ENCODE measurements at places on chromosomes 4 and X.

- no peak for DNase-seq
These were observed 64.5 kb downstream of the IQCM start for GRCh38 chr4:149751174-149751573.

- no peak for DNase-seq
These were observed 24.9 kb upstream of the RPL39 start for GRCh38 chrX:119816300-119816699.

DNA sequence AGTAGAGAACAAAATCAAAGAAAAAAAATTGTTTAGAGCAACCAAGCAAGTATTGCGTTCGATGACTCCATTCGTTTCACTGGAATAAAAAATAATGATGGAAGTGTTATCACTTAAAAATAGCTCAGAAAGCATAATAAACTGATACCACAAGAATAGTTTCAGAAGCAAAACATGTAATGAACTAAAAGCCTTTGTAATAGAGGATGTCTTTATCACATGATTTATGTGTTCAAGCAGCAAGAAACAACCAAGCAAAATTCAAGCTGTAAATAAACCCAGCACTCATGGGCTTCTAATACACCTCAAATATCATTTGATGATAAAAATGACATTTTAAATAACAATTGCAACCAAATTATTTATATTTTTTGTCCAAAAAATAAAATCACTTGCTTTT, 192.2 kb downstream of the NDST4 start:
- no peak for DNase-seq

- no peak for DNase-seq
These were observed 511.5 kb upstream of the FAM241A start for GRCh38 chr4:111633663-111634266.

- no peak for DNase-seq
These were observed 10.6 kb upstream of the KDM5C start for GRCh38 chrX:53235566-53235965.

GRCh38 chrX:19566359-19567222, 51.3 kb upstream of the MAP3K15 start:
- no peak for DNase-seq

DNA sequence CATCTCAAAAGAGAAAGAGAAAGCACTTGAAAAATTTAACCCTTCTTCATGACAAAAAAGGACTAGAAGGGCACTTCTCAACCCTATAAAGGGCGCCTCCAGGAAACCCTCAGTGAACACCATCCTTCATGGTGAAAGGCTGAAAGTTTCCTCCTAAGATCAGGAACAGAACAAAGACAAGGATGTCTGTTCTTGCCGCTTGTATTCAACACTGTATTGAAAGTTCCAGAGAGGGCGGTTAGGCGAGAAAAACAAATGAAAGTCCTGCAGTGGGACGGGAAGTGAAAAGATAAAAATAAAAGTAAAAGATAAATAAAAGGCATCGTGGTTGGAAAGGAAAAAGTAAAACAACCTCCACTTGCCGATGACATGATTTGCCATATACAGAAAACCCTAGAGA, 50.9 kb downstream of the RNF212 start:
- no peak for DNase-seq

DNA sequence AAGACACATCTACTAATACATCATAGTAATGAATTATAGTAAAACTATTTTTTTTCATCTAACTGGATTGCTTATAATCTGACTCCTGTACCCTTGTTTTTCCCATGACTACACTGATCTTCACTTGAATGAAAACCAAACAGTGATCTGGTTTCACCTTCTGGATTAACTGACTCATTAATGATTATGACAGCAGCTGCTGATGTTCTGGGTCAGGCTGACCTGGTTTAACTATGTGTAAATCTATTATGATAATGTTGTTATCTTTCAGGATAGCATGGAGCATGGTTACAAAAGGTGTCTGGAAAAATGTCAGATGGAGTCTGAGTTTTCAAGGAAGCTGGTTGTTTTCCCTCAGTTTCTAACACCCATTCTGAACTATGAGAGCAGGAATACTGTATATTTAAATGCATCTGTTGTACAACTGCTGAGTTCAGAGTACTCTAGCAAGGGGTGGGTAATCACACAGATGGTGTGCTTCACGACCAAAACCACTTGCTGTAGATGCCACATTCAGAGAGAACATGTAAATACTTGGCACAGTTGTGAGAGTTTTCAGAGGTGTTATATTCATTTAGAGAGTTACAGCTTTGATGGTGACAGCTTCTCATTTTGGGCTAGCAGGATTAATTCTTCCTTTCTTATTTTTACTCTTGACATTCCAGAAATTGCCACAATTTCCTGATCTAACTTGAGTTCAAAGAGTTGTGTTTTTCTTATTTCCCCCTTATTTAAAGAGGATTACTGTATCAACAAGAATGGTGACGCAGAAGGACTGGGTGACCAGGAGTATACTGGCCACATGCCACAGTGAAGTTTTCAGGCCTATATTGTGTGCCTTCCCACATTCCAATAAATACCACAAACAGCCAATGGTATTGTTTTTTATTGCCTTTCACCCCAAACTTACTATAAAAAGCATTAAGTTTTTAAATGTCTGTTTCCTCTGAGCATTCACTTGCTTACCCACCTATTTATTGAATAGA, 249.7 kb upstream of the TET2 start:
- DNase-seq, result no peak

DNA sequence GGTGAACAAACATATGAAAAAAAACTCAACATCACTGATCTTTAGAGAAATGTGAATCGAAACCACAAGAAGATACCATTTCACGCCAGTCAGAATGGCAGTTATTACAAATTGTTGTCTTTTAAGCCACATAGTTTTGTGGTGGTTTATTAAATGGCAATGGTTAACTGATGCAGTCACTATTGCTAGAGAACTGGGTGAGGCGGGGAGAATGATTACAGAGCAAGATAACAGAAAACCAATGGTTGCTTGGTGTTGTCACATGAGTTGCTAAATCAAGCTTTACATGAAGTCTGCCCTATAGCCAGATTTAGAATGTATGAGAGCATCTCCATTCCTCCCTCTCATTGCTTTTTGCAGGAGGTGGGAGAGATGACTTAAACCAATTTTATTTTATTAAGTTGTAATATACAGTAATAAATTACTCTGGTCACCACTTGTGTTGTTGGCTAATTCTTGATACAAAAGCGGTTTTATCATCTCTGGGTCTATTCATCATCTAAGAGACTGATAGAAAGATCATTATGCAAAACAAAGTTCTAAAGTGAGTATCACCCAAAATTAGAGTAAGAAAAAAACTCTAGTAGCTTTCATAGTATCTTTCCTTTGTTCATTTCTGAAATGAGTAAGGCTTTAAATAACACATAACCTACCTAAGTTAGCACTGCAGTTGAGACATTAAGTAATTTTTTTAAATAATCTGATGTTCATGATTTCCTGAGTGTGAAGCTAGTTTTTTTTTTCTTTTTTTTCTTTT, 859.5 kb downstream of the STIM2 start:
- no peak for DNase-seq

DNA sequence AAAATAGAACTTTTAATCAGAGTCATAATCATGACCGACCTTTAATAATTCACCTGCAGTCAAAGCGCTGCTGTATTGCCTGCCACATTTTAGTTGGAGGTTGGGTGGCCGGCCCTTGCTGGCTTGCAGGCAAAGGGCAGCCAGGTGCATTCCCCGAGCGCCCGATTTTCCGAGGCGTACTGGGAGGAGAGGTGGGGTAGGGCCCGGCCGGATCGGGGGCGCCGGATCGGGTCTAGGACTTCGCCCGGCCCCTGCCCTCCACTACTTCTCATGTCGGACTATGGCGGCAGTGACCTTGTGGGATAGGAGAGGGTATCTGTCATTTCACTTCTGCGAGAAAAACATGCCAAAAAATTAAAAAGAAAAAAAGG, 2.5 kb upstream of the RS1 start:
- DNase-seq, result no peak

DNA sequence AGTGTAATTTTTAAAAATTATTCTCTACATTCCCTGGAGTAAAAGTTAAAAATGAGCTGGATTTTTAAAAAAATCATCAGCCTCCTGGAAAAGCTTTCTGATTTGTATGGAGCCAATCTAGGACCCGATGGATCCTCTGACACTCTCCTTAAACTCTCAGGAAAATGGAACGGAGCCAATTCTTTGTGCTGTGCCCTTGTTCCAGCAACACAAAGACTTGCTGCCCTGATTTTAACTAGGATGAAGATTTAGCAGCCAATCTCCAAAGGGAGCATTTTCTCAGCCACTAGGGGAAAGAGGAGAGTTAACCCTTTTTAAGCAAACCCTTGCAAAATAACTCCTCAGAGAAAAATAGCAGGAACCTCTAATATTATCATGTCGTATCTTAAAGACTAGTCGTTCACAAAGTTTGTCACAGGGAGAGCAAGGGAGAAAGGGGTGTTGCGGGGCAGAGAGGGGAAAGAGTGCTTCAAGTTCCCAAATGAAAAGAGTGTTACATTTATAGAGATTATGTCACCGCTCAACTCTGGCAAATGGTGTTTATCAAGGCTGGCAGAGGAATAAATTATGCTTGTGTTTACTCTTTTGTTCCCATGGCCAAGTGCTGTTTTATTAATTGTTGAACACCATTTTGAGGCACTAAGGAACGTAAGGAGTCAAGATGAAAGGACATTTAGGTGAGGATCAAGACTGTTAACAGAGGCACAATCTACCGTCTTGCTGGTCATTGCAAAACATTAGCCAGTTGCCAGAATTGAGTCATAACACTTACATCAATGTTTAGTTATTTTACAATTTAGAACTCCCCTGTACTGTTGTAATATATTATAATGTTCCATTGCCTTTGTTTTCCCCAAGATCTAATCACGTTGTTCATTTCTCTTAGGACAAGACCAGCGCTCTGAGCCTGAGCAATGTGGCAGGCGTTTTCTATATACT, 250.7 kb downstream of the THOC2 start:
- no peak for DNase-seq

DNA sequence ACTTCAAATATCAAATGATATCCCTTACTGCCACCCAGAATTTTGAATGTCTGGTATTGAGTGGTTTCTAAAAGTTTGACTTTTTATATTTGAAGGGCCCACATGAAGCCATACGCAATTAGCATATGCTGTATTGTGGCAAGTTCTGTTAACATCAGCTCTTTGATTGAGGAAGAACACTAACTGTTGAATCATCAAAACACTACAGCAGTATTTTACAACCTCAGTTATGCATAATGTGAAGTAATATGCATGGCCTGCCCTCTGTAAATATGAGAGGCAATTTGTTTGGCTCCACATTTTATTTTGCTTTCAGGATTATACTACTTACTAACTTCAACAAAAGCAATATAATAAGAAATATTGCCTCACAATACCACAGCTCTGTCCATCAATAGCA, 62.2 kb upstream of the DMD start:
- no peak for DNase-seq

DNA sequence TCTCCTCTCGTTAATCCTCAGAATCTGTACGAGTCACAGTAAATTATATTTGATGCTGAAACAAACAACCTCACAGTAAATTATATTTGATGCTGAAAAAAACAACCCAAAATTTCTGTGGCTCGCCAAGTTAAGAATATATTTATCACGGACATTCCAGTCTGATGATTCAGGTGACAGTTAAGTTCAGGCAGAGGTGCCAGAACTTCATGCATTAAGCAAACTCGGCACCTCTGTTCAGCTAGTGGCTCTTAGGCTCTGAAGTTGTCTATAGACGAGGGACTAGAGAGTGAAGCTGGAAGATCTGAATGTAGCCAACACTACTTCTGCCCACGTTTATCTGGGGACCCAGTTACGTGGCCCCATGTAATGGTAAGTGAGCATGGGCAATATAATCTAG, 132.2 kb upstream of the AGA start:
- DNase-seq, result no peak

DNA sequence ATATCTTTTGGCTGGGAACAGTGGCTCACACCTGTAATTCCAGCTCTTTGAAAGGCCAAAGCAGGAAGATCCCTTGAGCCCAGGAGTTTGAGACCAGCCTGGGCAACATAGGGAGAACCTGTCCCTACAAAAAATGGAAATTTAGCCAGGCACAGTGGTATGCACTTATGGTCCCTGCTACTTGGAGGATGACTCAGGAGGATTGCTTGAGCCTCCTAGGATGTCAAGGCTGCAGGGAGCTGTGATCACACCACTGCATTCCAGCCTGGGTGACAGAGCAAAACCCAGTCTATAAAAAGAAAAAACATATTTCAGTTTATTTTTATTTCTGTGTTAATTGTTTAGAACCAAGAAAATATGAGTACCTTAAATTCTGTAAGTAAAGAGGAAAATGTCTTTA, 123.7 kb downstream of the CBR4 start:
- no peak for DNase-seq

DNA sequence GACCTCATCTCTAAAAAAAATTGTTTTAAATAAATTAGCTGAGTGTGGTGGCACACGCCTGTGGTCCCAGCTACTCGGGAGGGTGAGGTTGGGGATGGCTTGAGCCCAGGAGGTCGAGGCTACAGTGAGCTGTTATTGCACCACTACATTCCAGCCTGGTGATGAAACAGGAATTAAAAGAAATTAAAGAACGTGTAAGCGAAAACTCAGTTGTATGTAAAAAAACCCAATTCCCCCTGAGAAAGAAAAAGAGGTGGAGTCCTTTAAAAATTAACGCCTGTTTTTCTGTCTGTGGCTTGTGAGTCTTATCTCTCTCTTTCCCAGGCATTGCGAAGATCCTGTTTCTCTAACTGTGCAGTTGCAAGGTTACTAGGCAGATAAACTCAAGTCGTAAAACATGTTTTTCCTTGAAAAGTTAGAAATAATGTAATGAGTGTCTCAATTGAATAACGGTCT, 22.1 kb downstream of the EPGN start:
- DNase-seq, result no peak

GRCh38 chr4:147288512-147288911, 192.4 kb upstream of the EDNRA start:
- DNase-seq, result no peak

GRCh38 chr4:24594887-24595286, 10.5 kb upstream of the DHX15 start:
- DNase-seq, result no peak

DNA sequence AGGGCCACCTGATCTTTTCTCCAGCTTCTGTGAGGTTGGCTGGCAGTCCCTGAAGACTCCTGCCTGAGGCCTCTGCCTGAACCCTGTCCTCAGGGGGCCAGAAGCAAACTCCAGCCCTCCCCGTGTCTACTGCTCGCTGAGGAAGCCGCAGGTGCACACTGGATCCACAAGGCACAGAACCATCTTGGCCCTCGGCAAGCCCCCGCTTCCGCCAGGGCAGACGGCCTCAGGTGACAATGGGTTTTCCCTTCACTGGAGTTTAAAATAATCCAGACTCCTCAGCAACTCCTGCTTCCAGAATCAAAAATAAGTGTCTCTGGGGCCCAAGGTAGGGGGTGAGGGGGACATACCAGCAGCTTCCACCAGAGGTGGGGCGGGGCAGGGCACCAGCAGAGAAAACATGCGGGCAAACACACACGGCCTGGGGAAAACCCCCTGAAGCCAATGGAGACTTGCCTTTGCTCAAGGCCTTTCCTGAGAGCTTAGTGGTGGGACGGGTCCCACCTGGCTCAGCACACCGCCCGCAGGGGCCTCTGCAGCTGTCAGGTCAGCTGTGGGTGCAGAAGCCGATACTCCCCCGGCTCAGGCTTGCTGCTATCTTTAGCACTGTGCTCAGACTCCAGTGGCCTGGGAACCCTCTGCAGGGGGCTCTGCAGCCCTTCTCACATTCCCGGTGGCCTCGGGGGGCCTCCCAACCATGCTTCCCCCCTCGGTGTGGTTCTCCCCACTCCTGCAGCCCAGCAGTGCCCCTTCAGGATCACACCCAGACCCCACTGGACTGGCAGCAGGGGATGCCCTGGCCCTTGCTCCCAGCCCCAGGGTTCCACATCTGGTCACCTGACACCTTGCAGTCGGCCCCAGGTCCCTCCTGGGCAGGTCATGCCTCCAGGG, 1.9 kb downstream of the MYL5 start:
- no peak for DNase-seq

Measured in stimulated activated CD8-positive, alpha-beta memory T cell treated with anti-CD3 and anti-CD28 coated beads, Interleukin-15, amount 100 ng/mL, for 48 hours (primary cell).